ENCODE measurements at places on chromosomes 12 and 14. TPM values are rescaled to one million over a fixed set of nuclear protein-coding genes. Genes with fewer than 3 reads are reported as not detected.

DNA sequence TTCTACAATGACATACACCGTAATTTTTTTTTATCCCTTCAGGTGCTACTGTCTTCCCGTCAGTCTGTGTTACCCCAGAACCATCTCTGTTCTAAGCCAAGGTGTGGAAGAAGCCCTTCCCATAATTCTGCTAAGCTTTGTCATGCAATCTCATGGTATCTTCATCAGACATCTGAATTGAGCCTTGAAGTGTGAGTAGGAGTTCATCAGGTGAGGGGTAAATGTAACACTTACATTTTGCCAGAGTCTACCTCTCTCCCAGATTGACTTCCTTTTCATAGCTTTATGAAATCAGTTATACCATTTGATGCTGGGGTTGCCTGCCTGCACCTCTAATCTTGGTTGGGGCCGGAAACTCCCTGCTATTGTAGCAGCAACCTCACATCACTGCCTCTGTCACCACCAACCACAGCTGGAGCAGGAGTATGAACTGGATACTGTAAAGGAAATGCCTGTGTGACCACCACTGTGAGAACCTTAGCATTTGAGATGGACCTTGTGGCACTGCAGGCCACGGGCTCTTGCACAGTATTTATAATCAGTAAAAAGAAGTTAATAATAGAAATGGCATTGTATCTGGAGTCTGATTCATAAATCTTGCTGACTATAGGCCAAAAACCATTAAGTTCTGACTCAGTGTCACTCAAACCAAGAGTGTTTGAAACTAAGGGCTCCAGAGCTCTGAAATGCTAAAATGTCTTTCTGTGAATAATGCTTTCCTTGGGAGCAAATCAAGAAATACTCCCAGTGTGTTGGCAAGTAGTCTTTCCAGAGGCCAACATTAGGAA lies 58.7 kb upstream of the STK38L start:
- no peaks in the 10 kb centered on the region for H3K36me3 ChIP-seq
- DNase-seq, result no peak
- H3K4me3 ChIP-seq, result no peak overlapping the region
- H3K27ac ChIP-seq, result peak overlapping the region; percentile 24
- H3K27me3 ChIP-seq, result no peaks in the 10 kb centered on the region
- H3K4me1 ChIP-seq, result peaks cover 21% of the 10 kb centered on the region

GRCh38 chr12:9064201-9064814 lies 51.4 kb downstream of the A2M start:
- no peaks in the 10 kb centered on the region for H3K27me3 ChIP-seq
- H3K27ac ChIP-seq, result peak overlapping the region; percentile 97
- peaks cover 29% of the 10 kb centered on the region for H3K36me3 ChIP-seq
- peak overlapping the region; percentile 97 for H3K4me3 ChIP-seq

- H3K4me3 ChIP-seq, result no peak overlapping the region
- H3K36me3 ChIP-seq, result no peaks in the 10 kb centered on the region
- H3K27ac ChIP-seq, result no peak overlapping the region
- H3K4me1 ChIP-seq, result no peaks in the 10 kb centered on the region
- no peak for DNase-seq
These were observed 362.1 kb upstream of the STXBP6 start for GRCh38 chr14:25411781-25412757.

GRCh38 chr12:52337054-52337453 lies 15.9 kb upstream of the KRT83 start:
- H3K4me1 ChIP-seq, result no peaks in the 10 kb centered on the region
- H3K27ac ChIP-seq, result no peak overlapping the region
- no peaks in the 10 kb centered on the region for H3K36me3 ChIP-seq
- DNase-seq, result no peak
- peaks cover 52% of the 10 kb centered on the region for H3K27me3 ChIP-seq

DNA sequence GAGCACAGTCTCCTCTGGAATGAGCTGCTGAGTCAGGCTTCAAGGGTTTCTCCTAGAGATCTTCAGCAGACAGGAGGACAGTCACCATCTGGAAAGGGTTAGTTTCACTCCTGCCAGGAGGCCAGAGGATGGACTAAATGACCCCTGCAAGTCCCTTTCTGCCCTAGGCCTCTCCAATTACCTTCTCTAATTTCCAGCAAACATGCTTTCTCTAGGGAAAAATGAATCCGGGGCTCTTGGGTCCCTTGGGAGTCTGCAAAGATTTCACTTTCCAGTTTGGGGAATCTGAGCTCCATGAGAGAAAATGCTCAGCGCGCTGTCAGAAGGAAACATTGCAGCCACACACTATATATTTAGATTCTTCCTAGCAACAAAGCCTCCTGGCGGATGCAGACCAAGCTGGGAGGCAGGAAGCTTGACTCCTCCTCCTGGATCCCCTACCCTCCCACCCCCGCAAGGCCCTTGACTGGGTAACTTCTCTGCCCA lies 184.4 kb upstream of the CCND2 start:
- H3K36me3 ChIP-seq, result no peaks in the 10 kb centered on the region
- H3K27me3 ChIP-seq, result peaks cover 27% of the 10 kb centered on the region
- DNase-seq, result no peak
- H3K4me3 ChIP-seq, result no peak overlapping the region

DNA sequence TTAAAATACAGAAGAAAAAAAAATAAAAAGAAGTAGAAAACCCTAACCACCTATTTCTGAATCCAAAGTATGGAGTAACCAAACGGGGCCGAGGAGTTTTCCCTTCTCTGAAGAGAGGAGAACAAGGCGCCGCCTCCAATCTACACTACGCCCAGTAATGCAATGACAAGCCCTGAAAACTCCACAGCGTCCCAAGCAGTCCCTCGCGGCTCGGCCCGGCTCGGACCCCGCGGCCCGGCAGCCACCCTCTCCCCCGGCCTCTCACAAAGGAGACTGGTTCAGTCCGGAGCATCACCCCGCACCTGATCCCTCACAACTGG lies 371 bp downstream of the CHD8 start:
- peak overlapping the region; percentile 94 for H3K4me3 ChIP-seq
- peaks cover 8% of the 10 kb centered on the region for H3K36me3 ChIP-seq
- H3K27ac ChIP-seq, result peak overlapping the region; percentile 97
- H3K27me3 ChIP-seq, result no peaks in the 10 kb centered on the region
- peaks cover 28% of the 10 kb centered on the region for H3K4me1 ChIP-seq

GRCh38 chr14:61621444-61621843 lies 73.9 kb upstream of the HIF1A start:
- H3K4me3 ChIP-seq, result no peak overlapping the region
- peaks cover 8% of the 10 kb centered on the region for H3K4me1 ChIP-seq
- no peak for DNase-seq
- H3K36me3 ChIP-seq, result no peaks in the 10 kb centered on the region
- H3K27me3 ChIP-seq, result no peaks in the 10 kb centered on the region

DNA sequence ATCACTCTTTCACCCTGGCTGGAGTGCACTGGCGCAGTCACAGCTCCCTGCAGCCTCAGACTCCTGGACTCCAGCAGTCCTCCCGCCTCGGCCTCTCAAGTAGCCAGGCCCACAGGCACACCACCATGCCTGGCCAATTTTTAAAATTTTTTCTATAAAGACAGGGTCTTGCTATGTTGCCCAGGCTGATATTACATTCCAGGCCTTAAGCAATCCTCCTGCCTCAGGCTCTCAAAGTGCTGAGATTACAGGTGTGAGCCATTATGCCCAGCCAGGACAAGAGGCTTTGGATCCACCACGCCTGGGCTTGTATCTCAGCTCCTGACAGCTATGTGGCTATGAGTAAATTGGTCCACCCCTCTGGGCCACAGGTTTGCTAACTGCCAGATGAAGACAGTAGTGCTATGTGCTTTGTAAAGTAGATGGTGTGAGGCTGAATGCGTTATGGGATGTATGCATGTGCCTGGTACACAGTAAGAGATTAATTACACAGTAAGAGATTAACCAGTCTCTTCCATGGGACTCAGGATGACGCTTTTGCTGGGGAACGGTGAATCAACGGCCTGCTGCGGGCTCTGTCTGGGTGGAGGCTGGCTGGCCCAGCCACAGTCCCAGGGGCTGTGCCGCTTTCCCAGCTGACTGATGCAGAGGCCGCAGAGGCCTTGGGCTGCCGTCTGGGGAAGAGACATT lies 53.3 kb upstream of the NCOR2 start:
- no peak for DNase-seq
- H3K4me1 ChIP-seq, result peaks cover 45% of the 10 kb centered on the region

- H3K4me1 ChIP-seq, result no peaks in the 10 kb centered on the region
- H3K4me3 ChIP-seq, result no peak overlapping the region
- H3K27me3 ChIP-seq, result peaks cover 21% of the 10 kb centered on the region
- no peaks in the 10 kb centered on the region for H3K36me3 ChIP-seq
These were observed 185.8 kb downstream of the SLC15A4 start for GRCh38 chr12:128637642-128638606.

GRCh38 chr12:9751204-9752144 lies 9.2 kb downstream of the CD69 start:
- H3K4me3 ChIP-seq, result peak overlapping the region; percentile 51
- no peak overlapping the region for H3K27ac ChIP-seq

GRCh38 chr12:120006258-120006975 lies 17.4 kb downstream of the BICDL1 start:
- H3K36me3 ChIP-seq, result no peaks in the 10 kb centered on the region
- H3K27me3 ChIP-seq, result peaks cover 81% of the 10 kb centered on the region

GRCh38 chr12:46517579-46517962 lies 145.0 kb upstream of the SLC38A2 start:
- no peak overlapping the region for H3K4me3 ChIP-seq
- H3K27ac ChIP-seq, result no peak overlapping the region
- DNase-seq, result no peak
- H3K4me1 ChIP-seq, result peaks cover 36% of the 10 kb centered on the region

DNA sequence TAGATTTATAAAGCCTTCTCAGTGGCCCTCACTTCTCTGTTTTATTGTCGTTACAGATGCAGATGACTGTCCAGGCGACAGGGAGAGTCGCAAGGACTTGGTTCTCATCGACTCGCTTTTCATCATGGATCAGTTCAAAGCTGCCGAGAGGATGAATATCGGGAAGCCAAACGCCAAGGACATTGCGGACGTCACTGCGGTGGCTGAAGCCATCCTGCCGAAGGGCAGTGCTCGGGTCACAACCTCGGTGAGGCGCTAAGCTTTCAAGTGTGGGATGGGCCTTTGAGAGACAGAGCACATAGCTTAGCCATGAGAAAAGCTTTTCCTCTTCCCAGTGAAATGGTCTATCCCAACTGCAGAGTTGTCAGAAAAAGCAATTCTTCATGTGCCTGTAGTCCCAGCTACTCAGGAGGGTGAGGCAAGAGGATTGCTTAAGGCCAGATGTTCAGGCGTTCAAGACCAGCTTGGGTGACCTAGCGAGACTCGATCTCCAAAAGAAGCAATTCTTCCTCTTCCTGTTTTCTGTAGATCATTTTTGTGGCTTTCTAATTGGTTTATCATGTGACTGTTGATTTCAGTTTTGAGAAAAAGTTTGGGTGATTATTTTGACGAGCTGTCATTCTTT lies 56.4 kb downstream of the EP400 start:
- peaks cover 62% of the 10 kb centered on the region for H3K36me3 ChIP-seq
- no peak overlapping the region for H3K4me3 ChIP-seq
- no peak for DNase-seq
- H3K27ac ChIP-seq, result no peak overlapping the region
- no peaks in the 10 kb centered on the region for H3K27me3 ChIP-seq
- no peaks in the 10 kb centered on the region for H3K4me1 ChIP-seq

- peaks cover 37% of the 10 kb centered on the region for H3K27me3 ChIP-seq
- H3K4me1 ChIP-seq, result no peaks in the 10 kb centered on the region
- no peak overlapping the region for H3K4me3 ChIP-seq
- H3K27ac ChIP-seq, result no peak overlapping the region
These were observed 134.0 kb downstream of the BCL11B start for GRCh38 chr14:99137913-99138571.

DNA sequence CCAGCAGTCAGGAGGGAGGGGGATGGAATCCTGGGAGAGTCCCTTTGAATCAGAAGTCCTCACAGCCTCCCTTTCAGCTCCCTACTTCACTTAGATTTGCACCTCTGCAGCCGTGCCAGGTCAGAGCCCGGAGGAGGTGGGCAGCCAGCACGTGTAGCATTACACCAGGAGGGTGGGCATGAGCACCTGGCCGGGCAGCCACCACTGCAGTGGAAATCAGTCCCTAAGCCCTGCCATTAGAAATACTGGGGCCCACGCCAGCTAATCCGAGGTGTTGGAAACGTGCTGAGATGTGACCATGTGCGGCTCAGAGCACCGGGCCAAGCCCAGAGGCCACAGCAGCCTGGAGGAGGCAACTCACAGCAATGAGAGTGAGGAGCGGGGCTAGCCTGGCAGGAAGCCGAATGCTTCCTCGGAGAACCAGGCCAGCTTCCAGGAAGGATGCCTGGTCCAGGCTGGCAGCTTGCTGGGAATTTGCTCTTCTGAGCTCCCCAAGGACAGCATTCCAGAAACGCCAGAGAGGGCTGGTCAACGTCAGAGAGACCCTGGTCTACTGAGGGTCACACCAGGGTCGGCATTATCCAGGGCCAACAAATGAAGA lies 9.4 kb upstream of the CACNA2D4 start:
- H3K27me3 ChIP-seq, result peaks cover 46% of the 10 kb centered on the region
- no peaks in the 10 kb centered on the region for H3K36me3 ChIP-seq
- no peak overlapping the region for H3K4me3 ChIP-seq
- DNase-seq, result peak; percentile 74

GRCh38 chr12:106113446-106113823 lies 25.3 kb downstream of the NUAK1 start:
- no peaks in the 10 kb centered on the region for H3K27me3 ChIP-seq
- peak overlapping the region; percentile 98 for H3K27ac ChIP-seq
- peaks cover 100% of the 10 kb centered on the region for H3K4me1 ChIP-seq
- H3K36me3 ChIP-seq, result no peaks in the 10 kb centered on the region

- no peaks in the 10 kb centered on the region for H3K36me3 ChIP-seq
- no peak for DNase-seq
- H3K4me3 ChIP-seq, result no peak overlapping the region
- H3K4me1 ChIP-seq, result no peaks in the 10 kb centered on the region
- H3K27ac ChIP-seq, result no peak overlapping the region
These were observed 354.0 kb downstream of the NRXN3 start for GRCh38 chr14:78524196-78524595.

SPIC gene
- total RNA-seq, result not detected

BTBD6 gene
- 45.3 TPM for total RNA-seq

TBX3 gene
- total RNA-seq, result 27.2 TPM

IGF1 gene
- total RNA-seq, result 5.8 TPM

MYH6 gene
- total RNA-seq, result 1,823 TPM

ANKRD33 gene
- total RNA-seq, result not detected

KCNH3 gene
- 0.41 TPM for total RNA-seq

All from left ventricle myocardium inferior (tissue), 1 donor.